HCEC 1CT (cell line): ENCODE measurements at places on chromosomes 7 and 10.

- no peak for DNase-seq
Measured at GRCh38 chr7:70307544-70308106, 709.4 kb downstream of the AUTS2 start.

DNA sequence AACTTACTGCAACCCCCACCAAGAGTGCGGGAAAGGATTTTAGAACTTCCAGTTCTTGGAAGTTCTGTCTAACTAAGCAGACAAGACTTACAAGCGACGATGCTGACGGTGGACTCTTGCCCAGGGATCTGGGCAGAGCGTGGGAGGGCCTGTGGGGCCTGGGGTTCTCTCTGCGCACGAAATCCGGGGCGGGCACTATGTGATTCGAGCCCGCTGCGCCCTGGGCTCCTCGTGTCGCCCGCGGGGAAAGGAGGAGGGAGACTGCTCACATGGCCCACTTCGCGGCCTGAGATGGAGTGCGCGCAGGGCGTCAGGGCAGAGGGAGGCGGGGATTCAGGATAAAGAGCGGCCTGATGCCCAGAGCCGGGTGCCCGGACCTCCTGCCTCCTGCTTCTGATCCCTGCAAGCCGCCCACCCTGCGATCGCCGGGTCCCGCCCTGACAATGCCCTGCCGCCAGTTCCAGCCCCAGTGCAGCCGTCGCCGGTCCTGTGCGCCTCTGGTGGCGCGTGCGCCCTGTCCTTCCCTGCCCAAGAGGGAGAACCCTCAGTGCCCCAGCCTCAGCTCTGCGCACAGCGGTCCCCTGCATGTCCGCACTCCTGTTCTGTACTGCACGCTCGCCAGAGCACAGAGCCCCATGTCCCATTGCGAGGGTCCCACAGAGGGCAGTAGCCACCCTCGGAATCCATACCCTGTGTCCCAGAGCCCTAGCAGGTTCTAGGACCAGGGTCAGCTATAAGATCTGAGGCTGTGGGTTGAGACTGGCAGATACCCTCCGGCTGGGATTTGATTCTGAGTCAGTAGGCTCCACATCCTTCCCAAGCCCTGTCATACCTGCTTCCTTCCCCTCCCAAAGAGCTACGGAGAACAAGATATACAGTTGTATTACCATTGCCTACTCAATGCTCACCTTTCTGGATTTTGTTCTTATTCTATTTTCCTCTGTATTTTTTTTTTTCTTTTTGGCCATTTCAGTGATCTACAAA, 99.4 kb upstream of the TMEM106B start:
- DNase-seq = peak; percentile 5

DNA sequence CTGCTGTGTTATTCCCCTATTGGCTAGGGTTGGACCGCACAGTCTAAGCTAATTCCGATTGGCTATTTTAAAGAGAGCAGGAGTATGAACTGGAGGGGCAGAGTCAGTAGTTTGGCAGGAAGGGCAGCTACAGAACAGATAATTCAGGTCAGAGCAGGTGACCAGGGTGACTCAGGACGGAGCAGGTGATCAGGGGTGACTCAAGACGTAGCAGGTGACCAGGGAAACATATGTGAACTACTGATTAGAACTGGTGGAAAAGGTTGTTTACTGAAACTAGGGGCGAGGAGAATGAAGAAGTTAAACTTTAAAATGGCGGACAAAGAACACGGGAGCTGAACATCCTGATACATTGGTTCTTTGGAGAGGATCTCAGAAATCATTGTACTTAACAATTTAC, 102.3 kb downstream of the CCDC7 start:
- DNase-seq = no peak

DNA sequence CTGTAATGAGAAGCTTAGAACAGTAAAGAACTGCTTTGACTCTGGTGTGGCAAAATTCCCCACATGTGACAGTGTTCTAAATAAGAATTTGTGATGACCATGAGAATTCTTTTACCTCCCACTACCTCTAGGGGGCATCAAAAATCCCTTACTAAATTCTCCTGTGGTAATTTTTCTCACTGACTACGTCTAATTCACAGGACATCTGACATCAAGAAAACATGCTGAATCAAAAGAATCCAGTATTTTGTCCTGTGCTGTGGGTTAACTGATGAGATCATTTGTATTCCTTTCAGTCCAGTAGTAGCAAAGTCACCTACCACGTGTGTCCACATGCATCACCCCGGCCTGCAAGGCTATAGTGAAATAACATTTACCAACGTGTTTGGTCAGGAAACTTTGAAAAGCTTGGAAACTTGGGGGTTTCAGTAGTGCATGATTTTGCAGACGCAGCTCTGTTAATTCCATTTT, 103.8 kb downstream of the ATE1 start:
- DNase-seq = peak; percentile 37

DNA sequence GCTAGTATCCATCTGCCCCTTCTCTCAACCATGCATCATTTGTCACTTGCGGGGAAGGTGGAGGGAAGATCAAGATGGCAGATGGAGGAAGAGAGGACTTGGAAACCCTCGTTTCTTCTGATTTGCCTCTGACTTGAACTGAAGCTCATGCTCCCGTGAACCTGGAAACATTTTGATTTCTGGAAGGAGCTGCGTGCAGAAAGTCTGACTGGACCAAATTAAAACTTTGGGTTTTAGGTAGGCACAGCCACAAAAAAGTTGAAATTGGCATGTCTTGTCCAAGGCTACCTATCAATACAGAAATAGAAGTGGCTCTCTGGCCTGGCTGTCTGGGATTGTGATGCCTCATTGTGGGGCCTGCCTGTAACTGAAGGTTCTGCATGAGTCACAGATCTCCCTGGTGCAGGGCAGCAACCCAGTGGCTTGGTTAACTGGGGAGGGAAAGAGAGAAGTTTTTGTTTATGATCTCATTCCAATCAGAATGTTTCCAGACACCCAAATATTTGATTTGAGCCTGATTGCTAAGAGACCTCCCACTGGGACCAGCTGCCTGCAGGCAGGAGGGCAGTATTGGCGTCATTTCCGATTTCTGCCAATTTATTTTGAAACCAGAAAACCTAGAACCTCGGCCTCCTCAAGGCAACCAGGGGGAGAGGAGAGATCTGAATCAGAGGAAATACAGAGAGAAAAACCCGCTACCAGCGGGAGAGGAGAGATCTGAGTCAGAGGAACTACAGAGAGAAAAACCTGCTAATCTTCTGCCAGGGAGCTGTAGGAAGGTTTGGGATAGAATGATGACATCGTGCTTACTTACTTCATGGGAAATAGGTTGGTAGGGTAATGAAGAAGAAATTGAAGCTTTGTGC, 363.6 kb downstream of the ANKRD30A start:
- no peak for DNase-seq

DNA sequence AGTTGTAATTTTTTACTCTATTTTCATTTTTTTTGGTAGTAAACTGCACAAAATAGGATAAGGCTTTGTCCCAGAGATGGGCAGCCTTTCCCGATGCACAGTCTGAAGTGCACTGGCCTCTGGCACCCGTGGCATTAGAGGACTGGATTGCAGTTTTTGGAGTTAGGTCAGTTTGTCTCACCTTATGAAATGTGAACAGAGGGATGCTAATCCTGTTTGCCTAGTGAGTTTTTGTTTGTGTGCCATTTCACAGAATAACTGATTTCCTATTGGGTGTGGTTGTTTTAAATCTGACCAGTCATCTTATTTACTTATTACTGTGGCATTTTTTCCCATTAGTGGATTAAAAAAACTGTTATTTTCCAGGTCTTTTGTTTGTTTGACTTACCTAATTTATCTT, 109.5 kb upstream of the GATA3 start:
- no peak for DNase-seq

DNA sequence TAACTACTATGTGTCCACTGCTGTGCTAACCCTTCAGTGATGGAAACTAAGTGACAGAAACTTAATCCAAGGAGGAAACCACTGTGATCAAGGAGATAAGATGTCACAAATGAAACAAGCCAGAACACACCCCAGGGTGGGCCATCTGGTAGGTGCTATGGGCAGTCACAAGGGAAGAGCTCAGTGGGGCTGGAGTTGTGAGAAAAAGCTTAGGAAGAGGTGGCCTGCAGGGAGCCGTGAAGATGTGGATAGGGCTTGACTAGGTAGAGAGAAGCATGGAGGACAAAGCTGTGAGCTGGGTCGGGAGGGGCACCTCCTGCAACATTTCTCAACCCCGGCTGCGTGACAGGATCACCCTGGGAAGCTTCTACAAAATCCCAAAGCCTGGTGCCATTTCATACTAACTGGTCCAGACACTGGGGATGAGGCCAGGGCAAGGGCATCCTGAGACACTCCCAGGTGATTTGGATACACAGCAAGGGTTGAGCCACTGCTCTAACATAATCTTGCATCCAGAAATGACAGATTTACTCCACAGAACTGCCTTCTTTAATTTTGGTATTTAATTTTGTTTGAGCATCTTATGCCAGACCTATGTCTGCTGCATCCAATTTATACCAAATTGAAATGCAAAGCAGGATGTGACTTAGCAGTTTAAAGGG, 69.3 kb downstream of the OSBPL3 start:
- no peak for DNase-seq

GRCh38 chr7:139673230-139673629, 104.6 kb downstream of the HIPK2 start:
- no peak for DNase-seq
